ENCODE measurements at places on chromosomes 11 and 22.

- H3K27ac ChIP-seq: no peak overlapping the region
- H3K27me3 ChIP-seq: no peaks in the 10 kb centered on the region
- peaks cover 3% of the 10 kb centered on the region for H3K36me3 ChIP-seq
These were observed 157.6 kb downstream of the FCHSD2 start for GRCh38 chr11:72984453-72985077.

DNA sequence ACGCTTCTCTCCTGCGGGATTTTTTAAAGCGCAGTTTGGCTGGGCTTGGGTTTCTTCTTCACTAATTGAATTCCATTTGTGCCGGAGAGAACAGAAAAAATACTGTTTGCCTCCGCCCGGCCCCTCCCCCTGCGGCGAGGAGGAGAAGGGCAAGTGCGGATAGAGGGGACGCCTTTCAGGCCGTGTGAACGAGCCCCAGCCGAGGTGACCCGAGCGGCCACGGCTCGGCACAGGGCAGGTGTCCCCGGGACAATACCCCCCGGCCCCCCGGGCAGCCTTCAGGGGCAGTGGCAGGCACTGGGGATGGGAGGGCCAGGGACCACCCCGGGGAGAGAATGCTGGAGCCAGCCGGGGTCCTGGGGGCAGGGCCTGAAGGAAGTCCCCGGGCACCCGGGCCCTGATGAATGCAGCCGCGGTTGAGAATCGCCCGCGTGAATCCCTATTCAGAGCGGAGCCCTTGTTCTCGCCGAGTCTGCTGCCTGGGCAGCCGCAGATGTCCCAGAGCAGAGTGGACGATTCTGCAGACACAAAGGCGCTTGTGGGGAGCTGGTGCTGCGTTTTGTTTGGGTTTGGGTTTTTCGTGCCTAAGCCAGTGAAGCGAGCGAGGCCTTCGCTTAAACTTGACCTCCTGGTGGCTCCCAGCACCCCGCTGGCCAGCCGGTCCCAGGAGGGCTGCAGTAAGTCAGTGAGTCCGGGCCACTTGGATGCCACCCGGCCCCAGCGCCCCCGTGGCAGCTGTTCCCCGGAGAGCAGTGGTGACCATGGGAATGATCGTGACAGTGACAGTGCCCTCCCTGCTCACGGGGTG, 96.0 kb downstream of the WNT7B start:
- H3K27ac ChIP-seq: no peak overlapping the region
- H3K27me3 ChIP-seq: peaks cover 4% of the 10 kb centered on the region
- DNase-seq: no peak
- H3K36me3 ChIP-seq: no peaks in the 10 kb centered on the region

- H3K4me1 ChIP-seq: peaks cover 23% of the 10 kb centered on the region
- H3K4me3 ChIP-seq: no peak overlapping the region
- no peaks in the 10 kb centered on the region for H3K27me3 ChIP-seq
These were observed 21.2 kb upstream of the PSMA1 start for GRCh38 chr11:14541192-14541947.

GRCh38 chr11:22725079-22725478, 58.7 kb downstream of the GAS2 start:
- H3K4me3 ChIP-seq: no peak overlapping the region
- H3K4me1 ChIP-seq: no peaks in the 10 kb centered on the region
- DNase-seq: no peak
- no peak overlapping the region for H3K27ac ChIP-seq
- no peaks in the 10 kb centered on the region for H3K27me3 ChIP-seq

DNA sequence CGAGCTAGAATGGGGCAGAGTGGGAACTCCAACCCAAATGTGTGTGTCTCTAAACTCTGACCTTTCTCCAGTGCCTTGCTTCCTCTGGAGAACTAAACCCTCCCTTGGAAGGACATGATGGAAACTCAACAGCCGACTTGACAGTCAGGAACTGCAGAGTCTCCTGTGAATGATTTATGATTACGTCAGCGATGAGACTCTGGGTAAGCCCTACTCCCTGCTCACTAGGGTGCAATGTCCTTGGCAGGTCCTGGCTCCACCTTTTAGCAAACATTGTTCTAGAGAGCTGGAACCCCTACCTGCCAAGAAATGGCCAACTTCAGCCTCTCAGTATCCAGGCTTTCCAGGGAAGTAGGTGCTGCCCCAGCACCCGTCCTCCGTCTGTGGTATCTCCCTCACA, 96.1 kb upstream of the CD82 start:
- no peak for DNase-seq
- peaks cover 2% of the 10 kb centered on the region for H3K27me3 ChIP-seq
